Dorsolateral prefrontal cortex (tissue), 122 donors: ENCODE measurements at places on chromosomes 7 and 10.

- DNase-seq = no peak
These were observed 558.9 kb downstream of the SH2D4B start for GRCh38 chr10:81096558-81096957.

DNA sequence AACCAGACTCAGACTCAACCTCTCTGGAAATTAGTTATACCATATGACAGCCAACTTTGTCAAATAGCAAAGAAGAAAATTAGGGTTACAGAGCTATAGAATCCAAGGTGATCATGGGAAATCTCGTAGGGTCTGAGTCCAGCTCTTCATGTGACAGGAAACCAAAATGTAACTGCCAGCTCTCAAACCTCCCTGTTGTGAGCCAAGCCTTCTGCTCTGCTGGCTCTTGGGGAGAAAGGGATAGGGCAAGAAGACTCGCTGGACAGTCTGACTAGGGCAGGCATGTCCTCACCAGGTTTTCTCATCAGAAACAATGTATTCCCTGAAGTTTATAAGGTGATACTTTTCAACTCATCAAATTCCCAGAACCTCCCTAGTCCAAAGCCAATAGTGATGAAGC is 63.0 kb downstream of the CDHR3 start:
- DNase-seq = no peak

GRCh38 chr7:156220701-156221100 is 408.4 kb upstream of the SHH start:
- DNase-seq = no peak

GRCh38 chr7:122412441-122412840 is 107.9 kb upstream of the FEZF1 start:
- no peak for DNase-seq

- DNase-seq = no peak
These were observed 555.0 kb downstream of the INHBA start for GRCh38 chr7:41147606-41148485.

GRCh38 chr7:47047384-47047783 is 534.5 kb downstream of the TNS3 start:
- DNase-seq = no peak

DNA sequence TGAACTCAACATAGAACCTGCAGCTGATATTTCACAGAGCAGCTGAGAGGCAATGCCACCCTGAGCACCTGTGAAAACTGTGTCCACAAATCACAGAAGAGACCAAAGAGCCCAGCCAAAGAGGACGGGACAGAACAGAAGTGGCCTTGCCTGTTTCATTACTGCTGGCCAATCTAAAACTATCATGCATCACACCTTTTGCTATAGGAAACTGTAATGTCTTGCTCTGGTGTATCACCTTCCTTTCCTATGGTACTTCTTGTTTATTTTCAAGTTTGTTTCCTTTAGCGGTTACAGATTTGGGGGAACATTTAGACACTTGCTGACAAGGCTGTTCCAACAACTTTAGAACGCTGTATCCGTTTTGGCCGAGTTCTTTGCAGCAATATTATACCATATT is 80.3 kb downstream of the PIP4K2A start:
- no peak for DNase-seq

DNA sequence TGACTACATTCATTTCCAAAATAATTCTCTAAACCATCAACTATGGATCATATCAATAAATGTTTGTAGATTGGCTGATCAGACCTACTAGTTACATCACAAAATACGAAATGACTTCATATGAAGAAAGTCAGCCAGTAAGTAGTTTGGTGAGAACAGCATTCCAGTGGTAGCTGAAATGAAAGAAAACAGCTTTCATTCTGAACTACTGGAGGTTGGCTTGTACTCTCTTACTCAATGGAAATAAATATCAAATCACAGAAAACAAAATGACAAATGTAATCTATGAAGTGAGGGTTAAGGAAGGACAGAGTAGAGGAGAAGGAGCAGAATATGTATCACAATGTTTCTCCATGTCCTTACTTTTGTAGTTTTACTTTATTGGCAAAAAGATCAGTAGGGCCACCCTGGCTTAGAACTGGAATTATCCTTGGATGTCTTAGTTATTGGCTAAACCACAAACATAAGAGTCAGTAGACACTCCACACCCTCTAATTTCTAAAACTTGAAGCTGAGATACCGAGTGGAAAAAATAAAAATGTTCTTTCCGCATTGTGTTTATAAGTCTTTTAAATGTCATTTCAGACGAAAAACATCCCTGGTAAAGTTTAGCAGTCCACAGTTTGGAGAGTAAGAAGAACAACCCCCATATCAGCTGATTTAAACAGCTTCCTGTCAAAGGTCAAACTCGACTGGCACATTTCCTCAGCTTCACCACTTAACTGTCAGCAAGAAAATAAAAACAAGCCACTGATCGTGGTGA is 74.0 kb upstream of the DGKI start:
- DNase-seq = no peak

- DNase-seq = no peak
These were observed 47.4 kb upstream of the SLC29A3 start for GRCh38 chr10:71271662-71272055.

DNA sequence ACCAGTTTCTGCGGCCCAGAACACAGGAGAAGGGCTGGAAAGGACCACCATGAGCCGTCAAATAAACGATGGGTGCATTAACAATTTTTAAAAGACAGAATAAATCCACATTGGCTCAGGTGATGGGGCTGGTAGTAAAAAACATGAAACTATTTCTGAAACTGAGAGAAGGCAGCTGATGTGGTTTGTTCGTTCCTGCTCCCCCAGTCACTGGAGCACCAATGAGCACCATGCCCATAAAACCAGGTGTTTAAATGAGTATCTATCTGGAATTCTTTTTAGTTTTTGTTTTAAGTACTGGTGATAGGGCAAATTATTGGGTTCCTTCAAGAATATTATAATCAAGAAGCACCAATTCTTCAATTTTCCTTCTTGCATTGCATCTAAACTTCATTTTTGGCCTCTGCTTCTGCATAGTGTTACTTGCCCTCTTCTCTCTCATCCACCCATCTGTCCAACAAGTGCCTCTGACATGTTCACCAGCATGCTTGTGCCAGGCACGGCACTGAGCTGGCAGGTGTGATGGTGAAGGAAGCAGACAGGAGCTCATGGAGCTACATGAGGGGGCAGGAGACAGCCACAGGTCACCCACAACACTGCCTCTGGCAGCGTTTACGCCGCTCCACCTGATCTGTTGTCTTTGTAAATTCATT is 65.5 kb downstream of the LARP4B start:
- DNase-seq = no peak

GRCh38 chr7:7867846-7868571 is 100.6 kb upstream of the GLCCI1 start:
- DNase-seq = no peak

- no peak for DNase-seq
These were observed 68.5 kb downstream of the MAP3K8 start for GRCh38 chr10:30502266-30503060.

DNA sequence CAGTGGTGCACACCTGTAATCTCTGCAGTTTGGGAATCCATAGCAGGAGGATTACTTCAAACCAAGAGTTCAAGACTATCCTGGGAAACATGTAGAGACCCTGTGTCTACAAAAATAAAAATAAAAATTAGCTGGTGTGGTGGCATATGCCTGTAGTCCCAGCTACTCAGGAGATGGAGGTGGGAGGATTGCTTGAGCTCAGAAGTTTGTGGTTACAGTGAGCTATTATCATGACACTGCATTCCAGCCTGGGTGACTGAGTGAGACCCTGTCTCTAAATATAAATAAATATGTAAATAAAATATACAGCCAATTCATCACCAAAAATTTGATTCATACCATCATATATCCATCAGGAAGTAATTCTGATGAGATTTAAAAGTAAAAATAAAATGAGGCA is 60.9 kb downstream of the ANKRD7 start:
- no peak for DNase-seq

DNA sequence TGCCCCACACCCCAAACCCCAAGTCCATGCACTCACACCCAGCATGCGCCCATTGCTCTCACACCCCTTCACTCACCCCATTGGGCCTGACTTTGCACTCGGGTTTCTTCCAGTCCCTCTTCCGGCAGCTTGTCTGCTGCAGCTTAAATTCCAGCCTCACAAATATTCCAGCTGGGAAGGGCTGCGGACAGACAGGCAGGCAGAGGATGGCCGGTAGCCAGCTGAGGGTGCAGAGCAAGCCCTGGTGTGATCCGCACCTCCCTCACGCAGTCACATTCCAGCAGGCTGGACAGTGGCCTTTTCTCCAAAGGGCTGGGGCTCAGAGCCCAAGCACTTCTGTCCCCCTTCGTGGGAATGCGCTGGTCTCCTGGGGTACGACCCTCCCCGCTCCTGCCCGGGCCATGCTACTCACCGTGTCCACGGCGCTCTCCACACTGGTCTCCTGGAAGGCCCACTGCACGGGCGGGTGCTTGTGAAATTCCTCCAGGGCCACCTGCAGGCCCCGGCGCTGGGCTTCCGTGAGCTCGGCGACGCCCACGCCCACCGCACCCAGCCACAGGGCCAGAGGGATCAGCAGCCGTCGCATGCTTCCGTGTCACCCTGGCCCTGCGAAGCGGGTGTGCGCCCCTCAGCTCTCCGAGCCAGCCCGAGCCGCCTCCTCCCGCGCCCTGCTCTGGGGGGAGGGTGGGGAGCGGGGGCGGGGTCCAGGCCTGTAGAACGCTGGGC is 1.2 kb downstream of the RARRES2 start:
- no peak for DNase-seq

DNA sequence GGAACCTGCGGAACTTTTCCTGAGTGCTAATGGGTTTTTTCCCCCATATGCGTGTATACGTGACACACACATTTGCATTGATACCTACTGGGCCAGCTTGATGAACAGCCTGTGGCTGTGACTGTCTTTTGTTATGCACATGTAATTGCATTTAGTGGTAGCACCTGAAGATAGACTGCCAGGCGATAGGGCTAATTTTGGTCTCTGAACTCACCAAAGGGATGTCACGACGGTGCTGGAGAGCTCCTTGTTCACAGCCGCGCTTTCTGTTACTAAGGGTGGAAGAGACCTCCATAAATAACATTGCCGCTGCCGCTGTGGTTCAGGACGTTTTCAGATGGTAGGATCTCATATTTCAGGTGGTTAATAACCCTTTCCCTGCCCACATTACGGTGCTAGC is 133.2 kb downstream of the CAMK1D start:
- DNase-seq = no peak

DNA sequence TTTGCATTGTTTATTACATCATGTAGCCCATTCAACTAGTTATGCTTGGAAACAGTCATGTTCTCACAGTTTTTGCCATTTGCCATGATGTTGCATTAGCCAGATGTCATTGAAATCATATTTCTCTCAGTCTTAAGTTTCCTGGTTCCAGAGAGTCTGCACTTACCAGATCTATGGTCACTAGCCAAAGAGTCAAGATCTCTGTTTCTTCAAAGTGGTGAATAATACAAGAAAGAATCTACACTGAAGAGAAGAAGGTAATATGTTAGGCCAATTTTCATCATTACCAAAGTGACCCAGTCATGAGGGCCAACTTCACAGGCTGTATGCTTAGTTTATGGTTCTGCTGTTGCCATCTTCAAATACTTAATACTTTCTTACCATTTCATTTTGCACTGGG is 89.0 kb upstream of the PHYHIPL start:
- DNase-seq = no peak

- no peak for DNase-seq
These were observed 53.8 kb downstream of the ABCA13 start for GRCh38 chr7:48225101-48225500.

DNA sequence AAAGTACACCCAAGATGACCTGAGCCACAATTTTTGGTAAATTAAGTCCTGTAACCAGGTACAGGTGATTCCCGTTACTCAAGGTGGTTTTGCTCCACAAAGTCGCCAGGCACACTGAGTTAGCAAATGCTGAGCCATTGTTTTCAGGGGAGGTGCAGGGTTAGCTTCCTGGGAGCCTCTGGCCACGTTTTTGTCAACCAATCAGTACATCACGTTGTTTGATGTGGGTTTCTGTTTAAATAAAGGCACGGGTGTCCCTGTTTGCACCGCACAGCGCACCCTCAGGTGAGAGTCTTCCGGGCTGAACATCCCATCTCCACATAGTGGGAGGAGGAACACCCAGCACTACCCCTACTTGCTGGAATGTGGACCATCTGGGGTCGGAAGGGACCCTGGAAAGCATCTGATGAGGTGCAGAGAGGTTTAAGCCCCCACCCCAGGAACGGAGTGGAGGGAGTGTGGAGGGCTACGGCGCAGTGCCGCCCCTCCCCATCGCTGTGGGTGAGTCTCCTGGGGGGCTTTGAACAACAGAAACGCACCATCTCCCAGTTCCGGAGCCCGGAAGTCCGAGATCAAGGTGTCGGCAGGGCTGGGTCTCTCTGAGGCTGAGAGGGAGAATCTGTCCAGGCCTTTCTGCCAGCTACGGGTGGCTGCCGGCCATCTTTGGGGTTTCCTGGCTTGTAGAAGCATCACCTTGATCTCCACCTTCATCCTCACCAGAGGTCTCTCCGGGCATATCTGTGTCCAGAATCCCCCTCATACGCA is 42.5 kb downstream of the PRKAG2 start:
- DNase-seq = no peak

DNA sequence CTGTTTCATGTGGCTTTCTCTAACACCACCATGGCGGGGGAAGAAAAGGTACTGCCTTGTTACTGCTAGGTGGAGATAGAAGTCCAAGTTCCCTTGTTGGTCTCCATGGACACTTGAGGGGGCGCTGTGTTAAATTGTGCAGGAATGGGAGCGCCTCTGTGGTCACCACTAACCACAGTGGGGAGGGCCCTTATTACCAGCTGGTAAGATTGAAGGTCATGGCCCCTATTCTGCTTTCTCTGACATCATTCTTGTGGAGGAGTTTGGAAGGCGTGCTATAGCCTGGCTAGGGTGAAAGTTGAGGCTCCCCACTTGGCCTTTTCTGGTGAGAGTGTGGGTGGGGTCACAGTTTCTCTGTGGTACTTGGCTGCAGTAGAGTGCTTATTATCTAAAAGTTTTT is 14.9 kb upstream of the MXI1 start:
- DNase-seq = no peak

DNA sequence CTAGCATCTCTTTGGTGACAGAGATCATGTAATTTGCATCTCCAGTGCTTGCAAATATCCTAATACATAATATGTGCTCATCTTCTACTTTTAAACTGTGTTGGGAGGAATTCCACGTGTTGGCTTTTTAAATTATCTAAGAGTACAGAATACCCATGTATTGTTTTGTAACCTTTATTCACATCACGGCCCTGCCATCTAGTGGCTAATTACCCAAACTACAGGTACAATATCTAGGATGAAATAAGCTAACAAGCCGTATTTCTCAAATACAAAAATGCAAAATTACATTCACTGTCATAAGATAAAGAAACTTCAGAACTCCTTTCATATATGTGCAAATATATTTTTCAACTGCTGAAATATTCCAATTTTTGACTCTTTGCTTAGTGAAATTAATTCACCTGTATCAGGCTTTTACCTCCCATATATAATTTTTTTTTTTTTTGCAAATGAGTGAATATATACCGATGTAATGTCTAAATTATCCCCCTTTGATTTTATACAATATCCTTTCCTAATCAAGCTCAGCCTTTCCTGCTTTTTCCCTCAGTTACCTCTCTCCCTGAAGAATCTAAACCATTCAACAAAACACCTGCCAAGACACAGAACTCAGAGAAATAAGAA is 30.3 kb upstream of the LSM8 start:
- no peak for DNase-seq
